HTR-8/SVneo (cell line): ENCODE measurements at places on chromosomes 1 and 21.

GRCh38 chr1:205636732-205637131 is 4.9 kb upstream of the ELK4 start:
- no peak for DNase-seq

DNA sequence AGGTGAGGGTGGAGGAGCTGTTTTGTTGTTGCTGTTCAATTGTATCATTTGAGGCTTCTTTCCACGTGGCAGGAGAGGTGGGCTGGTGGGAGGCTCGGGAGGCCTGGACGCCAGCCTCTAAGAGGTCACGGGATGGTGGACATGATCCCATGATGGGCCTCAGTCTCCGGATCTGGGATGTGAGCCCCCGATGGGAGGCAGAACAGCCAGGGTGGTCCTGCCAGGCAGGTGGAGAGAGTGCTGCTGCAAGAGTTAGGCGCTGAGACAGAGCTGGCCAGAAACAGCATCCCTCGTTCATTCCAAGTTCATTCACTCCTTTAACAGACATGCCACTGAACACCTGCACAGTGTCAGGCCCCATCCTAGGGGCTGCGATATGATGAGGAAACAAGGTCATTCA is 41.1 kb upstream of the POU3F1 start:
- no peak for DNase-seq

GRCh38 chr1:47501069-47501468 is 63.2 kb downstream of the FOXD2 start:
- no peak for DNase-seq

- no peak for DNase-seq
Observed at GRCh38 chr1:156717351-156717750, 10.9 kb upstream of the METTL25B start.

- no peak for DNase-seq
Observed at GRCh38 chr1:21670956-21671902, 2.1 kb upstream of the RAP1GAP start.

DNA sequence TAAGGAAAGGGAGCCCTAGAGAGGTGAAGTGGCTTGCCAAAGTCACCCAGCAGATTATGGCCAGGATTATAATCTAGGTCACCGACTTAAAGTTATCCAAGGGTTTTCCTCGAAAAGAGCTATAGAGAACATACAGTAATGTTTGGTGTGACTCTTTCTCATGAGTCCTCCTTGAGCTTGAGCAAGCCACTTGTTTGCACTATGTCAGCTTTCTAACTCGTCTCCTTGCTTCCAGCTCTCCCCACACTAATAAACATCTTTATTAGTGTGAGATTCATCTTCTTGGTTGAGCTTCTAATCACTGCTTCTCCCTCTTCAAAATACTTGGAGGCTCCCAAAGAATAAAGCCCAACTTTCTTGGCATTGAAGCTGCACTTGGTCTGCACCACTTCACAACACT is 390.0 kb upstream of the USP24 start:
- DNase-seq: no peak

DNA sequence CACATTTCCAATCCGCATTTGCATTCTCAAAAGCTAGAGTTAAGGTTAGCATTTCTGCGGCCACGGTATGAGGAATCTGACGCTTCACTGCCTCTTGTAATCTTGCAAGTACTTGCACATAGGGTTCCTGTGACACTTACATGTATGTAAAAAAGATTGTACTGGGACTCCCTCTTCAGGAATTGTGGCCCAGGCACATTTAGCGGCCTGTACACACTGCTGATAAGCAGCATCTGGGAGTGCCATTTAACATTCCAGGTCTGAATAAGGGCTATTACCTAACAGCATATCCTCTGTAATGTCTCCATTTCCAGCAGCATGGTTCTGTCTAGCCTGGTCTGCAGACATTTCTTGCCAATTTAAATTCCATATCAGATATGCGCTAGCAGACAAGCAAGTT is 75.7 kb downstream of the AXDND1 start:
- no peak for DNase-seq

- DNase-seq: no peak
Observed at GRCh38 chr1:74486036-74486435, 26.4 kb downstream of the LRRC53 start.

- DNase-seq: no peak
Observed at GRCh38 chr1:15364740-15365139, 44.9 kb upstream of the EFHD2 start.

- no peak for DNase-seq
Observed at GRCh38 chr1:30735668-30736498, 12.5 kb upstream of the MATN1 start.

- DNase-seq: no peak
Observed at GRCh38 chr1:188668083-188668482, 1809.6 kb downstream of the BRINP3 start.

DNA sequence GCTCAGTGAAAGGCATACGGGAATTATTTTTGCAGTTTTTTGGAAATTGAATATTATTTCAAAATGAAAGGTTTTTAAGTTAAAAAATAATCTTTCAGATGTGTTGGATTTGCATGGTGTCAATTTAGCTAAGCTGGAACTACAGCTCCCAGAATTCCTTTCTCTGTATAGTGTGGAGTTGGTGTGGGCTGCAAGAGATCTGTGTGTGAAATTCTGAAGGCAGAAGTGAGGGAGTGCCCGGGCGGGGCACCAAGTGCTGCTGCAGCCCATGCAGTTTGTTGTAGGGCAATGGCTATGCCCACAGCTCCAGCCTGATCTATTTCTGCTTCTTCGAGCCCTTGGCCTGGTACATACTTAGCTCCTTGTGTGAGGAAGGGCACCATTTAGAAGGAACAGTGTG is 60.5 kb upstream of the CSF1 start:
- no peak for DNase-seq

DNA sequence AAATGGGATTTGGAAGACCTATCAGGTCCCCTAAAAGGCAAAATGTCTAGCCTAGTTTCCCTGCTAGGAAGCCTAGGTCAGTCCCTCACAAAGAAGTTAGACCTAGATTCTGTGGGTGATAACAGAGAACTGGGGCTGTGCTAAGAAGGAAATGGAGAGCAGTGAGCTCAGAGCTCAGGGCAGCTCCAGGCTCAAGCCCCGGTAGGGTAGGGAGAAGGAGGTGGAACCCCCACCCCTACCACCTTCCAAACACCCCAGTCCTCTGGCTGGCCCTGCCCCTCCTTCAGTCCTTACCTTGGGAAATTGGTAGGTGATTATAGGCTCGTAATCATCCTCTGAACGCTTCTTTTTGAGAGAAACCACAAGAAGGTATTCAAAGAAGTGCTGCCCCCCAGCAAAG is 1.1 kb downstream of the DENND2D start:
- no peak for DNase-seq

DNA sequence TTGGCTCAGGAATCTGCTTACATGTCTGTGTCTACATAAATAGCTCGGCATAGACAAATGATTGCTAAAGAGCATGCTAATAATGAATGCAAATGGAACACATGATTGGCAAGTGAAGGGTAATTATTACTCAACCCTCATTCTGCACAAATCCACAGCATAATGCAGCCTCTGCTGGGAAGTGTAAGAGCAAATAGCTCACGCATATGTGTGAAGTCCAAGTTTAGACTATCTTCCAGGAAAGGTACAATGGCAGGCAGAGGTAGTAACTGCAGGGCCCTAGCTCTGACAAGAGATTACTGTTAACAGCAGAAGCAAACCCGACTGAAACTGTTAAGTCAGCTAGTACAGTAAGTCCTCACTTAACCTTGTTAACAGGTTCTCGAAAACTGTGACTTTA is 7.0 kb upstream of the IL6R start:
- DNase-seq: no peak

DNA sequence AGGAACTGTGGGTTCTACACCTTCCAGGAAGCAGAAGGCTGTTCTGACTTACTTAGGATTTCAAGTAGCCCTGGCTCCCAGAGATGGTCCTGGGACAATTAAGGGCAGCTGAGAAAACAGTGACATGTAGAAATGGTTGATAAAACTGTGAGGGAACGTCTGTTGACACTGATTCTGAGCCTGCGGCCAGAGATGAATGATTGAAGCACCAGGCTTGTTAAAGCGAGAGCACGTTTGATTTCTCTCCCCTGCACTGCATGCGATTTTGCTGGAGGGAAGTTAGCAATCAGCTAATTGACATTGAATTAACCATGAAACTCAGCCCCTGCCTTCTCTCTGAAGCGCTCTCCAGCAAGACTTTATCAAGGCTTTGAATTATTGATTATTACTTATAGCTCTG is 29.9 kb upstream of the POU3F1 start:
- no peak for DNase-seq

DNA sequence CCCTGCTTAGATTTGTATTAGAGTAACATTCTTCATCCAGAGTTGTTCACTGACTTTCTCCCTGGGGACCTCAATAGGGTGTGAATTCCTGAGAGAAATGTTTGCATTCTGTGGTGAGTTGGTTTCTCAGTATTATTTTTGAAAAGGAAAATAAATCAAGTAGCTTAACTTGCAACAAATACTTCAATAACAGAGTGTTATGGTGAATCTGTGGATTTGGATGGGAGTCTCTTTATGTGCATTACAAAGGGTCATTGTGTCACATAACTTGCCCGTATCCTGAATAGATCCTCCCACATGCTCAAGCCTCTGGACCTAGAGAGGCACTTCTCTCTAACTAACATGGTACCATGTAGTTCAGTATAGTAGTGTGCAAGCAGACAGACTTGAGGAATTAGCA is 68.4 kb upstream of the IPO9 start:
- DNase-seq: no peak

DNA sequence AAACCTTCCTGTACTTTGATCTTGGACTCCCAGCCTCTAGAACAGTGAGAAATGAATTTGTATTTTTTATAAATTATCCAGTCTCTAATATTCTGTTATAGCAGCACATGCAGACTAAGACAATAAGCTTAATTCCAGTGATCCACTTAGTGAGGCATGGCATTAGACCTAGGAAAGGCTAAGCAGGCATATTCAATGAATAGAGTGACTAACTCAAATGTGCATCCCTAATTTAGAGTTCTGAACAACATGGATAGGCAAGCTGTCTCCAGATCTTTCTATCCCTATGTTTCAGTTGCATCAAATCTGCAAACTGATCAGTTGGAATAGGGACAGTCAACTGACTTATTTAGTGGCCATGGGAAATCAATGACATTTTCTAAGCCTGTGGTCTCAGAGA is 4.3 kb upstream of the ERICH3 start:
- DNase-seq: no peak

- DNase-seq: no peak
Observed at GRCh38 chr1:36707221-36707620, 224.5 kb upstream of the CSF3R start.

- DNase-seq: no peak
Observed at GRCh38 chr1:21857840-21858670, 46.0 kb downstream of the LDLRAD2 start.

- no peak for DNase-seq
Observed at GRCh38 chr1:62423580-62424242, 13.1 kb upstream of the USP1 start.

DNA sequence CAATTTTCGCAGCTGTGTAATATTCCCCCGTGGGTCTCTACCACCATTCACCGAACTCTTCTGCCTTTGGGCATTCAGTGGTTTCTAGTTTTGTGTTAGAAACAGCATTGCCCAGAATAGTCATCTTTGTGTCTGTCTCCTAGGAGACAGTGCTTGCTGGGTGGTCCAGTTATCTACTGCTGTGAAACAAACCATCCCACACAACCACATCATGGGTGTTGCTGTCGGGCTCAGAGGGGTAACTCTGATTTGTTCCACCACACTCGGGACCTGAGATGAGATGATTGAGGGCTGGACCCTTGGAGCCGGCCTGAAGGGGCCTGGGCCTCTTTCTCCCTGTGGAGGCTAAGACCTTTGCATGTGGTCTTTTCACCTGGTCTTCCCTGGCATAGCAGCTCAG is 427.2 kb upstream of the VAMP3 start:
- no peak for DNase-seq

DNA sequence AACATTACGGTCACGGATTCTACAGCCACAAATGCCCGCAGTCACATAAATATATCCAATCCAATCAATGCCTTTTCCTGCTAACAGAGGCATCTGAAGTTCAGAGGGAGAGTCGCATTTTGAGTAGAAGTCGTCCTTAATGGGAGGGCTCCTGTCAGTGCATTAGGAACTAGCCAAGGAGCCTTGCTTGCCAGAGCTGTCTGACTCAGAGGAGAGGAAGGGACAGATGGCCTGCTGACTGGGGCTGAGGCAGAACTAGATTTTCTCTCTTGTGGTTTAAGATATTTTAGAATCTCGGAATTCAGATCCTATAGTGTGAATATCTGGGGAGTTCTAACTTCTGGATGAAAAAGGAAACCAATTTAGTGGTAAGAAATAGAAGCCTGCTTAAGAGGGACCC is 10.6 kb downstream of the XKR8 start:
- DNase-seq: no peak

- no peak for DNase-seq
Observed at GRCh38 chr1:205276689-205277065, 44.9 kb downstream of the NUAK2 start.

DNA sequence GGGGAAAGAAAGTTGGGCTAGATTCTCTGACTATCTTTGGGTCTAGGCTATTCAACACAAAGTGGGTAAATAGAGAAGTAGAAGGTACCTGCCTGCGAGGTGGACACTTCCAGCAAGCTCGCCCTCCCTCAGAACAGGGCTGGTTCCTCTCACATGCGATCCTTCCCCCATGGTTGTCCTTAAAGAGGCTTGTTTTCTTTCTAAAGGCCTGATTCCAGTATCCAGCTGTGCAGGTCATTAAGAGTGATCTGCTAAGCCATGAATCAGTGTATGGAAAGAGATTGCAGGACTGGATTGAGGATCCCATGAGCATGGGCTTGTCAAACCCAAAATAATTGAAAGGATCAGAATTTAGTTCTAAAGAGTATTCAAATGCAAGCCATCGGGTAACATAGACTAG is 189.0 kb downstream of the URB2 start:
- DNase-seq: no peak

DNA sequence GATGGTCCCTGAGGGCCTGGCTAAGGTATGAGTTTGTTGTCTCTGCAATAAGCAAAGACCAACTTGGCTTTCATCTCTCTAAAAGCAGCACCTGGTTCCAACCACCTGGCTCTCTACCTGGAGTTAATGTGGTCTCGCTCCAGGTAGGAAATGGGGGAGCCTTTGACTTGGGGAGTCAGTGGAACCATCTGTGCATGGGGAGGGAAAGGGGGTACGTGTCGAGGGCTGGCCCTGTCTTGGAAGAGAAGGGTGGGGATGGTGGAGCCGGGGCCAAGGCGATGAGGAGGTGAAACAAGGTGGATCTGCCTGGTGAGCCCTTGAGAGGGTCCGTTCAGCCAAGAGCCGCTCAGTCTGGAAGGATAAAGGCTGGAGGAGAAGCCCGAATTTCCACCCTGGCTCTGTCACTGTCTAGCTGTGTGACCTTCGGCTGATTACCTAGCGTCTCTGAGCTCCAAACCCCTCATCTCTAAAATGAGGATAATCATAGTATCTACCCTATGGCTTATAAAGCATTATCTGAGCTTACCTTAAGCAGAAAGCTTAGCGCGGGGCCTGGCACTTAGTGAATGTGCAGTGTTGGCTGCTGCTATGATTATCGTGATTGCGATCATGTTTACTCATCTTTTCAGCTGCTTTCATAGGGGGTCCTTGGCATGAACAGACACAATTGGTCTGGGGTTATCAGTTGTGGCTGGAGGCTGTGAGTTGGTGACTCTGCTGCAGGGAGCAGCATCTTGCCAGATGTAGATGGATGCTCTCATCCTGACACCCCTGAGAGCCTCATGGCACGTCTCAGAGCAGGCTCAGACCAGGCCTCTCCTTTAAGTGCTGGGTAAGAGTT is 78.7 kb downstream of the ACTL8 start:
- no peak for DNase-seq
